Testis (tissue), 5 donors: ENCODE measurements at places on chromosomes 1 and 21.

- DNase-seq: no peak
Measured at GRCh38 chr1:31509124-31510072, 66.9 kb upstream of the TINAGL1 start.

DNA sequence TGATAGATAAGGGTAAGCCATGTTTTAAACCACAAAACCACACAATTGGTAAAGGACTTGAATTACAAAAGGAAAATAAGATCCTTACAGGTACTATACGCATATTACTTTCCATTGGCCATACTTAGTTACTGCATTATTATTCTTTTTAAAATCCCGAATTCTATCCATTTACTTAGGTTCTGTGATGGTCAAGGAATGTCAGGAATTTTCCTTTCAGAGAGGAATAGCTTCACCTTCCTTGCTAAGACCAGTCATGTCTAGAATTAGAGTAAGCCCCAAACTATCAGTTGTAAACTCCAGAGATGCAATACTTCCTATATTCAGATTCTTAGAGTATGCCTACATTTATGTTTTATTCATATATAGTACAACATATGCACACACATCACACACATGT lies 13.7 kb downstream of the EFCAB7 start:
- no peak for DNase-seq

GRCh38 chr1:202210385-202210784 lies 16.8 kb downstream of the LGR6 start:
- no peak for DNase-seq

DNA sequence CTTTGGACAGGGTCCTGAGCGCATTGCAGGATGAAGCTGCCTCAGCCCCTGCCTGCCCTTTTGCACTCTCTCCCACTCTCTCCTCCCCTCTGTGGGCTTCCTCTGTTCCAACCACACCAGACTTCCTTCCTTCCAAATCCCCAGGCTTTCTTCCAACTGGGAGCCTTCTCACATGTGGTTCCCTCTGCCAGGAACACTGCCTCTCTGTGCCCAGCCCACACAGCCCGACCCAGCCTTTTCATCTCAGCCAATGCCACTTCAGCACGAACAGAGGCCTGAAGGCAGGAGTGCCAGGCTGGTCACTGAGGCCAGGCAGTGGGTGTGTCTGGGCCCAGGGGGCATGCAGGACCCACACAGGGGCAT lies 5.9 kb downstream of the SELENON start:
- peak; percentile 47 for DNase-seq

DNA sequence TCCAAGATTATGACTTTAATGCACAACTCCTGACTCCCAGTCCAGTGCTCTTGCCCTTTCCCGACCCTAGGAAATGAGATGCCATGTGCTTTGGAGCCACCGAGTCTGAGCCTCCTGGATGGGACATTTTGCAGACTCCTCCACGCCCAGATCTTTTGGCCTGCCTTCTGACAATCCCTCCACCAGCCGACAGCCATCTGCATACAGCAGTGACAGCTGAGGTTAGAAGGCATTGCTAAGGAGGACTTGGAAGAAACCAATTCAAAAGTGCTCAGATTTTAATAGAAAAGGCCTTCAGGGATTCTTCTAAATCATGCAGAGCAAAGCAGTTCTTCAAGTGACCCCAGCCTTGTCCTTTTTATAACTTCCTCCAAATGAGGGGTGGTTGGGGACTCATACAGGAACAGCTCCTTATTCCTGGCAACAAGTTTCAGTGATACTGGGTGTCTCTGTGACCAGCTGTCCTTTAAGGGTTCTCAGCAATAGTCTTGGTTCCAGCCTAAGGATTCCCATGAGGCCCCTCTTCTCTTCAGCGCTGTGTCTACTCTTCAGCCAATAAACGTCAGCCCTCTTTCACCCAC lies 369.3 kb downstream of the PBX1 start:
- DNase-seq: no peak

DNA sequence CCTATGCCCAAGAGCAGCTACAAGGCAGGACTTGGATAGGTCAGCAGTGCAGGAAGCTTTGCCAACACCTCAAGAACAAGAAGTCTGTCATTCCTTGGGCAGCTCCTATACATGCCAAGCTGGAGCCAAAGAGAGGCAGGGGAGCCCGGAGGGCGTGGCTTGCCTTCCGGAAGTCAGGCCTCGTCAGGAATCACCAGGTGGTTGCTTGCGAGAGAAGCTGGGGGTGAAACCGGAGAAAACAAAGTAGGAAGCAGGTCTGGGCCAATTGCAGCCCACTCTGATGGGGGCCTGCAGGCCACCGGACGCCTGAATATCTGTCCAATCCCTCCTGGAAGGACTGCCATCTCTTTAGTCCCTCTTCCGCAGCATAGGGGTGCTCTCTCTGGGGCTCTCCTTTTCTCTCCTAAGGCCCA lies 794 bp upstream of the FAM76A start:
- peak; percentile 64 for DNase-seq

- no peak for DNase-seq
Measured at GRCh38 chr1:166999075-166999474, 10.0 kb downstream of the MAEL start.

GRCh38 chr21:43578677-43579303 lies 80.5 kb downstream of the HSF2BP start:
- DNase-seq: no peak

- DNase-seq: no peak
Measured at GRCh38 chr1:39795651-39796050, 7.0 kb upstream of the BMP8B start.

GRCh38 chr1:42034426-42034825 lies 115.7 kb upstream of the HIVEP3 start:
- DNase-seq: no peak

- no peak for DNase-seq
Measured at GRCh38 chr1:24414775-24415333, 748 bp upstream of the NIPAL3 start.

GRCh38 chr1:184212649-184213314 lies 161.3 kb downstream of the TSEN15 start:
- no peak for DNase-seq

- no peak for DNase-seq
Measured at GRCh38 chr1:22317231-22317919, 134.3 kb upstream of the ZBTB40 start.

DNA sequence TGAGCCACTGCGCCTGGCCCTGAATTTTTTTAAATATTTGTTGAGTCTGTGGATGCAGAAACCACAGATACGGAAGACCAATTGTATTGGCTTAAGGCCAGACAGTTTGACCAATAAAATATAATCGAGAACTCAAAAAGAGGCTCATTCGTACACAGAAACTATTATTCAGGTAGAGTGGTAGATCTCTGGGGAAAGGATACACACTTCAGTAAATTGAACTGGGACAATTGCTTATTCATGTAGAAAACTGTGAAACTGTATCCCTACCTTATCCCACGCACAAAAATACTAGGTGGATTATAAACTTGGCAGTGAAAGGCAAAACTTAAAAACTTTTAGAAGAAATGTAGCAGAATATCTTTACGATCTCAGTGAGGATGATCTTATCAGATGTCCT lies 25.0 kb upstream of the SHE start:
- no peak for DNase-seq

- DNase-seq: no peak
Measured at GRCh38 chr1:59596956-59597355, 217.8 kb upstream of the HOOK1 start.

GRCh38 chr1:192552760-192553191 lies 22.8 kb upstream of the RGS1 start:
- no peak for DNase-seq

GRCh38 chr21:38280454-38280853 lies 23.7 kb downstream of the KCNJ15 start:
- DNase-seq: no peak
